ENCODE measurements at places on chromosomes 1 and 21.

GRCh38 chr1:162117039-162117774 is 47.7 kb downstream of the NOS1AP start:
- no peak for DNase-seq

- DNase-seq, result no peak
These were observed 41.5 kb downstream of the PTPRC start for GRCh38 chr1:198680174-198680875.

GRCh38 chr1:157141212-157141855 is 3.1 kb upstream of the ETV3 start:
- peak; percentile 41 for DNase-seq

DNA sequence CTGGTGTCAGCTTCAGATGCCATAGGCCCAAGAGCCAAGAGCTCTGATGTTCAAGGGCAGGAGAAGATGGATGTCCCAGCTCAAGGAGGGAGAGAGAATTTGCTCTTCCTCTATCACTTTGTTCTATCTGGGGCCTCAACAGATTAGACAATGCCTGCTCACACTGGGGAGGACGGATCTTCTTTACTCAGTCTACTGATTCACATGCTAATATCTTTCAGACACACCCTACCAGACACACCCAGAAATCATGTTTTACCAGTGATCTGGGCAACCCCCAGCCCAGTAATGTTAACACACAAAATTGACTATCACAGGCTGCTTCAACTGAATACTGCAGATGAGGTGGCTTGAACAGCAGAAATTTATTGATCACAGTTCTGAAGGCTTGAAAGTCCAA is 69.0 kb downstream of the OLFML3 start:
- no peak for DNase-seq

GRCh38 chr1:229146647-229147046 is 124.3 kb upstream of the RAB4A start:
- DNase-seq, result no peak

DNA sequence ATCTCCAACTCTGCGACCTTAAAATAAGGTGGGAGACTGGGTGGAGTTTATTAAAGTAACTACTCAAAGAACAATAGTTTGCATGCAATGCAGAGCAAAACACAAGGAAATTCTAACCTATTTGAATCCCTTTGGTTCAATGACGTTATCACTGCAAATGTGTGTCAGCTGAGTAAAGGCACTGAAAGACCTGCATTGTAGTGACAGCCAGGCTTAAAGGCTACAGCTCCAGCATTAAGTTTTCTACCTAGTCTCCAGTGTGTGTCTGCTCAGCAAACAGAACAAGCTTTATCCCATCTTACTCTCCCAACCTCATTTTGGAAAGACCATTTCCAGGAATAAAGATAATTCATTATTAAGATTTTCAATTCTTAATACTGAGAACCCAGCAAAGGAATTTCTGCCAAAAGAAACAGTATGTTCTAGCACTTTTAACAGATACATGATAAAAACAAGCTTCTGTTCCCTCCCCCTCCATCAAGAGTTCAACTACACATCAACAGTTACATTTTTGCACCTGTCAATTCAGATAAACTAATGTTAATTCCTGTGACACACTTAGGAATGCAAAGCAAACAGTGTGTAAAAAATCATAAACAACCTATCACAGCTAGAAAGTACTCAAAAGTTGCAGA is 14.2 kb downstream of the PTP4A2 start:
- DNase-seq, result no peak

DNA sequence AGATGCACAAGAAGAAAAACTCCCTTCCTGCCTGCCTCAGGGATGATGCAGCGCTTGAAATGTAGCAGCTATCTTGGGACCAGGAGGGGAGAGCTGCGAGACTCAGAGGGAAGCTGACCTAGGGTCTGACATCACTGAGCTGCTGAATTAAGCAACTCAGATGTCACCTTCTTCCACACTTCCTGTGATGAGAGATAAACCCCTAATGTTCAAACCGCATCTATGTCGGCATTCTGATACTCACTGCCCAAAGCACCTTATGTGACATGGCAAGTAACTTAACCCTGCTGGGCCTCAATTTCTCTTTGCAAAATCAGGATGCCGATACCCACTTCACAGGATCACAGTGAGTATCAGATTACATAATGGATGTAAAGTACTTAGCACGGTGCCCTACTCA is 9.1 kb upstream of the AK2 start:
- DNase-seq, result peak; percentile 70

DNA sequence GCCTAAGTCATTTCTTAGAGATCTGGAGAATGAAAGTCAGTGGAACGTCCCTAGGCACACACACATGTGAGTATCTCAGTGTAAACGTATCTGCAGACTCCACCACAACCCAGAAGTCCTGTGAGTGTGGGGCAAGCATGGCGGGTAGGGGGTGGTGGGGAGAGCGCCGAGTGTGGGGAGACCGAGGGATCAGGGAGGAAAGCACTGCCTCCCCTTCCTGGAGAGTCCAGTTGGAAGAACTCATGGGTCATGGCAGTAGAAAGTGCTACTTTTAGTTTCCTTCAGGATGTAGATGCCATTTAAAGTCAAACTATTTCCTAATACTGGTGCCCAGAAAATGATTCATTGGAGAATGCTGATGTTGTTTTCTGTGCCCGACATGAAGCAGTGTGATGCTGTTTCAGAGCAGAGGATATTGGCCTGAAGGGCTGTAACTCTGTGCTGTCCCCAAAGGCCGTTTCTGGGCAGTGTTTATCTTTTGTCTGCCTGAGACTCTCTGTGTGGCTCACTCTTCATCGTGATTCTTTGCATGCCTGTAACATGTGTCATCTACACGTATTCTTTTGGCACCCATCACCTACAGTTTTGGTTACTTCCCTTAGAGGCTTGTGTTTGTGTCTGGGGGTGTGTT is 45.7 kb upstream of the TSPAN2 start:
- no peak for DNase-seq

- peak; percentile 18 for DNase-seq
These were observed 411 bp downstream of the FAM229A start for GRCh38 chr1:32361674-32362473.

DNA sequence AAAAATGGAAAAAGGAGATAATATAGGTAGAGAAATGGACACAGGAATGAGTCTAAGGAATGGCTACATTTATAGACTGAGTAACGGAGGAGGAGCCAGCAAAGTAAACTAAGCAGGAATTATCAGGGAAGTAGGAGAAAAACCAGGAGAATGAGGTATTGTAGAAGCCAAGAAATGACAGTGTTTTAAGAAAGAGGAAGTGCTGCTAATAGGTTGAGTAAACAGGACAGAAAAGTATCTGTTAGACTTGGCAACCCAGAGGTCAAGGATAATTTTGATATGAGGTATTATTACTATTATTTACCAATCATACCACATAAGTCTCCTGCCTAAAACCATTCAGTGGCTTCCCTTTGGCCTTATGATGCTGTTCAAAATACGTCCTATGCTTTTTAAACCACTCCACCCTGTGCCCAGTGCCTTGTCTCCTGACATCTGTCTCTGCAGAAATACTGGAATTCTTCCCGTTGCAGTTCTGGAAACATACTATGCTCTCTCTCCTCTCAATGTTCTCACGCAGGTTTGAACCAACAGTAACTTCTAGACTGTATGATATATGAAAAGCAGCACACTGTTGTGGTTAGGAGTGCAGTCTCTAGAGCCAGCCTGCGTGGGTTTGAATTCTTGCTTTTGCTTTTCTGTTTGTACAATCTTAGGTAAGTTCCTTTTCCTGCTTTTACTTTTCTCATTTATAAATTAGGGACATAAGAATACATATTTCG is 24.6 kb upstream of the NEK7 start:
- peak; percentile 18 for DNase-seq

- no peak for DNase-seq
These were observed 281.8 kb downstream of the VAV3 start for GRCh38 chr1:107683191-107683657.

GRCh38 chr1:150876119-150876454 is 312 bp downstream of the ARNT start:
- peak; percentile 48 for DNase-seq

GRCh38 chr1:34212673-34213072 is 36.0 kb downstream of the C1orf94 start:
- DNase-seq, result no peak

GRCh38 chr1:7991504-7992440 is 30.3 kb downstream of the PARK7 start:
- no peak for DNase-seq

DNA sequence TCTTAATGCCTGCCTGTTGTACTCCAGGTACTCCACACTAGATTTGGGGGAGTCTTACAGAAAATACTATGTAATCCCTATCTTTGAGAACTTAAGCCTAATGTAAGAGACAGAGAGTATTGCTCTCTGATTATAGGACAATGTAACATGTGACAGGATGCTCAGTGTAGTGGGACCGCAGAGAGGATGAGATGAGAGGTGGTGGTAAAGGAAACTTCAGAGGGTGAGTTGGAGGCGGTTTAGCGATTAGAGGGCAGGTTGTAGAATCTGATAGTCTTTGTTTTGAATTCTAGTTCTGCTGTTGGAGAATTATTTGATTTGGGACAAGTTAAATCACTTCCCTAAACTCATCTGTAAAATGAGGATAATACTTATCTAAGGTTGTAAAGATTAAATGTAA is 5.4 kb downstream of the SOAT1 start:
- no peak for DNase-seq

GRCh38 chr21:41521489-41522027 is 13.6 kb upstream of the TMPRSS2 start:
- no peak for DNase-seq

GRCh38 chr1:84540759-84541158 is 33.5 kb downstream of the CTBS start:
- no peak for DNase-seq

DNA sequence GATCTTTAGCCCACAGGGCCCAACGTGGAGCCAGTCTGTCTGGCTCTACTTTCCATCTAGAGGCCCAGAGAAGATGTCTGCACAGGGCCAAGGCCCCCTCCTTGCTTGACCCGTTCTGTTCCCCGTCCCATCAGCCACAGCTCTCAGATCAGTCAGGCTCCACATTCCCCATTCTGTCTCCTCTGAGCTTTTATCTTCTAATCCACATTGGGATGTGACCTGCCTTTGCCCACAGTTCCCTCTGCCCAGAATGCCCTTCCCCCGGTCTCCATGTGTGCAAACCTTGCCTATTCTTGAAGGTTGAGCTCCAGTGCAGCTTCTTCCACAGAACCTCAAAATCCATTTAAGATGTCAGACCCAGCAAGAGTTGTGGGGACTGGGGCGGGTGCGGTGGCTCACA is 53.3 kb upstream of the WASF2 start:
- DNase-seq, result no peak

DNA sequence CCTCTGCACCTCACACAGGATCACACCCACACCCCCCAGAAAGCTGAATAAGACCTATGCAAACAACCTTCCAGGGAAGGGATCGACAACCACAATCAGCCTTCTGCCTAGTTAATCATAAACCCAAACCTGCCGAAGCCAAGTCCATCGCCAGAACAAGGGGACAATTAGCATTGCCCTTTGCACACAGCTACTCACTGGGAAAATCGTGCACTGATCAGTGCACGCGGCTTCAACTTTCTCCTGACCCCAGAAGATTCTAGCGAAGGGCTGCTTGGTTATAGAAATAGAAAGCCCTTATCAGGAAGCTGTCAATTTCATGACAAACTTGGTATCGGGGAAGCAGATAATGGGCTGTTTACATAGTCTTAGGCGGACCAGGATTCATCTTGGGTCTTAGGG is 29.5 kb downstream of the RUNX1 start:
- no peak for DNase-seq

GRCh38 chr1:237197470-237198425 is 155.8 kb downstream of the RYR2 start:
- DNase-seq, result no peak

DNA sequence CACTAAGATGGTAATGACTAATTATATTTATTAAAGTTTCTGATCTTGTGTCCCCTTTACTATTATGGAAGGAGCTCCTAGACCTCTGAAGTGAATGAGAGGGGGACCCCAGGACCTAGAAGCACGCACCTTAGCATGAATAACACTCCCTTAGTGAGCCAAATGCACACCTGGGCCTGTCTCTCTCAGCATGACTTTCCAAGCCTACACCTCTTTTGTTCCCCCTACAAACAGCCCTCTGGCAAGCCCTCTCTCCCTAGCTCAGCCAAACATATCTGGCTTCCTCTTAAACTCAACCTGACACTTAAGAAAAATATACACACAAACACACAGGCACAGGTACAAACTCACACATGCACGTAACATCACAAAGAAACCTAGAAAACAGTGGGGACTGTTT is 7.3 kb upstream of the CTH start:
- DNase-seq, result no peak

DNA sequence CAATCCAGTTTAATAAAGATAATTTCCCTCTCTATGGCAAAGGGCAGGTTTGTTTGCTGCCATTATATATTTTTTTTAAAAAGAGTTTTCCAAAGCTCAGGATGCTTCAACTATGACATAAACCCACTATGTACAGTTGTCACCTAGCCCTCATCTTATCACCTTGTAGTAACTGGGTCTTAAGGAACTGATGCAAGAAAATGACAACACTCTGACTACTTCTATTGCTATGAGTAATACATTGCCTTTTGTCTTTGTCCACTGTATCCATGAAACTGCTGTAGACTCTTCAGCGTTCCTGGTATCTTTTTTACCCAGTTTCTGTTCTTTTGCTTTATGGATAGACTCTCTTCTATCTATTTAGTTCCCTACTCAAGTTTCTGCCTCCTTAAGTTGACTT is 586.5 kb downstream of the NEGR1 start:
- DNase-seq, result no peak

- DNase-seq, result no peak
These were observed 37.3 kb downstream of the ZMYND12 start for GRCh38 chr1:42418516-42418915.

DNA sequence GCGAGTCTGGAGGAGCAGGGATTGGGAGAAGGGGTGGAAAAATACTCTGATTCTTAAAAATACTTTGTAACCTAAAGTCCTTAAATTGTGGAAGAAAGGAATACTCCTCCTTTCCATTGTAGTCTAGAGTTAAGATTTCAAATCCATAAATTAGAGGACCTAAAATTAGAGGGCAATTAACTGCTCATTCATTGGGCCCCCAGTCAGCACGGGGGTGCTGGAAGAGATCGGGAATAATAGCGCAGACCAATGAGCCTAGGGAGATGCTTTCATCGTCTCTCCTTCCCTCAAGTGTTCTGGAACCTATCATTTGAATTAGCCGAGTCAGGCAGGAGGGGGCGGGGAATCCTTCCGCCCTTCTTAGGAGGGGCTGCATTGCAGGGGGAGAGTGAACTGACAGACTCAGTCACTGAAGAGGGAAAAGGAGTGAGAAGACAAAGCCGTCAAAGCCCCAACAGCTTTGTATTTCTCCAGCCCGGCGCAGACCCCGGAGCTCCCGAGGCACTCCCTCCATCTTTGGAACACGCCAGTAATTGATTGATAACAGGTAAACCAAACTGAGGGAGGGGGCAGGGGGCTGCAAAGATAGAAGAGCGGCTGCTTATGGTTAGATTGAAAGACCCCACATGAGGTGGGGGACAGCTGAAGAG is at the start of gene MLLT11:
Gene MLLT11 (plus strand): TSS at position 391 of the 650 bp plus-strand sequence. CDS start 6,828 bp downstream, outside the sequence.
- DNase-seq, result no peak

- DNase-seq, result peak; percentile 59
These were observed 2.6 kb downstream of the PFDN2 start for GRCh38 chr1:161115132-161115711.

GRCh38 chr1:204417074-204417997 is 5.7 kb upstream of the PPP1R15B start:
- DNase-seq, result peak; percentile 98
